ENCODE measurements at places on chromosomes 2 and 18. TPM values are rescaled to one million over a fixed set of nuclear protein-coding genes. Genes with fewer than 3 reads are reported as not detected.

DNA sequence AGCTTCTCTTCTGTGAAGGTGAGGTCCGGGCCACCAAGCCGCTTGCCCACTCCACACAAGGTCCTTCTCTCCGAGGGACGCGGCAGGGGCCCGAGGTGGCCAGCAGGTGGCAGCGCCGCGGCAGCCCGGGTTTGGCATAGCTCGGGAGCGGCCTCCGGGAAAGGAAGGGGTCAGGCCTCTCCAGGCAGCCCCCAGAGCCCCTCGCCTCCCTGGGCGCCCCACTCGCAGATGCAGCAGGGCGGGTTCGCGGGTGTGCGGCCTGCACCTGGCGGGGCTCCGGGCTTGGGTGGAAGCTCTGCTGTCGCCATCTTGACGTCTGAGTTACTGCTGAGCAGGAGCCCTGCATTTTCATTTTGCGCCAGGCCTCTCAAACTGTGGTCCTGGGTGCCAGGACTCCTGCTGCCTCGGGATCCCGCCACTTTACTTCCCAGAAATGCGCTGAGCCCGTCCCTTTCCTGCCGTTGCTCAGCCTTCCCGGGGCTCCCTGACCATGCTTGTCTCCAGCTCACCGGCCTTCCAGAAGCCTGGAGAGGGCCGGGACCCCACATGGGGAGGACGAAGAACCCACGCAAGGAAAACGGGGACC is 18.6 kb upstream of the NCL start:
- DNase-seq, result no peak

- no peak for DNase-seq
These were observed 1131.1 kb upstream of the CDH2 start for GRCh38 chr18:29307982-29308381.

Gene GTF2A1L
- 0.27 TPM for total RNA-seq

Gene AP1S3
- total RNA-seq, result 0.95 TPM

DNA sequence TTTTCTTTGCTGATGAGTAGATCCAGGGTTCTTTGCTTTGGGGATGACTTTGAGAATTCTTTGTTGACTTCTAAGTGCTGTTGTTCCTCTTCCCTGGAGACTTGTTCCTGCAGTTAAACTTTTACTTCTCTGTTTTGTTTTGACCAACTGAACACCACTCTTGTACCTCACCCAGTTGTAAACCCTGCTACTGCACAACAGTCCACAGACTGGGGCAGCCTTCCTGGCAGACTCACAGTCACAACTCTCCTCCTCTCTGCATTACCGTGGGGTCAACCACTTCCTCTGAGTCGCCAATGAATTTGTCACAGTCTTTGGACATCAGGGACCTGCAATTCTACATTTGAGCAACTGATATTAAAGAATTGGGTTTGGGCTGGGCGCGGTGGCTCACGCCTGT is 3.8 kb upstream of the SLC8A1 start:
- no peak for DNase-seq

DNA sequence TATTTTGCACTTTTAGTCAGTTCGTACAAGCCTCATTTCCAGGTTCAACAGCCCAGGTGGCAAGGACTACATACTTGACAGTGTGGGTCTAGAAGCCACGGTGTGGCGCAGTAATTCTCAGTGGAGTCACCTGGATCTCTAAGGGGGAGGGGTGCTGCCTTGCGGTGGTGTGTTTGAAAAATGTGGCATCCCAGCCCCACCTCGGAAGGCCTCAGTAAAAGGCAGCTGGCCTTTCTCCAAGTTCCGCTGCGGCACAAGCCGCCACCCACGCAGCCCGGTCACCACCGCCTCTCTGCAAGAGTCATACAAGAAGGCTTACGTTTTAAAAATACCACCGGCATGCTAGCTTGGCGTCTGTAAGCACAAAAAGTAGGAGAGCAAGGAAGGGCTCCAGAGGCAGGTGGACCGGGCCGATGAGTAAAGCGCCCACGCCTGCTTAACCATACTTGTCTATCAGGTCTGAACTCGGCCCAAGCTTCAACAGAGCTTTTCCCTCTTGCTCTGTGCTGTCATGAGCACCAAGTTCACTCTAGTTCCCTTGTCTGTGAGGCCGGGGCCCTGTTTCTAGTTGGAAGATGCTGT is 49.5 kb downstream of the SPRED2 start:
- peak; percentile 55 for DNase-seq

DNA sequence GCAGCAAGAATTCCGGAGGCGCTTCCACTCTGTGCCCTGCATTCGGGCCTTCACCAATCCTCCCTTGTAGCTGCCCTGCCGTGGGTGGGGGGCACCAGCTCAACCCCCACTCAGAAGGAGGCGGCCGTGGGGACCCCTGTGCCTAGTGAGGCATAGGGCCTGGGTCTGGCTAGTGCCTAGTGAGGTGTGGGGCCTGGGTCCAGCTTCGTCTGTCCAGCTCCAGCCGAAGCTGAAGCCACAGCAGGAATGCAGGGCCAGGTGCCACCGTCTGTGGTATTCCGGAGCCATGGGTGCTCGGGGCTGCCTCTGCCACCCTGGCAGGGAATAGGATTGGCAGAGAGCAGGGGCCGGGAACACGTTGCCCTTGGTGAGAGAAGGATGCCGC is 12.3 kb downstream of the ODC1 start:
- no peak for DNase-seq

Gene KCNE4
- total RNA-seq, result 9.6 TPM

Gene SOX11
- total RNA-seq, result not detected

Gene CHRND
- not detected for total RNA-seq

DNA sequence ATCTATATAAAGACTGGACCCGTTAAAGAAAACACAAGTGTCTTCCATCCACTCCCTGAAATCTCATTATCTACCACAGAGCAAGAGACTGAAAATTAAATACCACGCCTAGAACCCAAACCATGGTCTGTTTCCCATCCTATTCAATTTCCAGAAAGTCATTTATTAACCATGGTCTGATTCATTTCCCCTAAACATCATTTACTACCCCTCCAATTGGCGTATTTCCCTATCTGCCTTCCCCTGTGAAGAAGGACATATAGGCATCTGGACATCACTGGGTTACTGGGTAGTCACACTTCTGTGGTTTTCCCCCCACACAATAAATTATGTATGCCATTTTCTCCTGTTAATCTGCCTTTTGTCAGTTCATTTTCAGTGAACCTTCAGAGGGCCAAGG is 30.8 kb downstream of the CCDC93 start:
- DNase-seq, result no peak

GRCh38 chr2:241893265-241893664 is 23.7 kb downstream of the RTP5 start:
- DNase-seq, result no peak

- no peak for DNase-seq
These were observed 21.9 kb upstream of the MCFD2 start for GRCh38 chr2:46937471-46937901.

- no peak for DNase-seq
These were observed 52.2 kb downstream of the C1QL2 start for GRCh38 chr2:119106301-119106897.
